ENCODE measurements at places on chromosomes 7 and 10.

- no peak for DNase-seq
Observed at GRCh38 chr10:74681917-74682627, 144.3 kb upstream of the KAT6B start.

DNA sequence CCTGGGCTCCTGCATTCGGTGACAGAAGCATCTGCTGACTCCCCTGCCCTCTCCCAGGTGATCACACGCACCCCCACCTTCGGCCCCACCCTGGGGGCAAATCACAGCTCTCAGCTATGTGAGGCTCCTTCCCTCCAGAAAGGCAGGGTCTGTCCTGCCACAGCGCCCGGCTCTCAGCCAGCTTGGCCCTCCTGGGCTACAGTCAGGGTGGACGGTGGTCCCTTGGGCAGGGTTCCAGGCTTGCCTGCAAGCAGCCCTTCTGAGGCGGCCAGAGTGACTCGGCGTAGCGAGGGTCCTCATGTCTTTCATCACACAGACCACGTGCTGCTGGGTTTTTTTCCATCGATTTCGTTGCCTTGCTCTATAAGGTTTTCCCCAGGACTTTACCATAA, 53.6 kb upstream of the EBF3 start:
- no peak for DNase-seq

DNA sequence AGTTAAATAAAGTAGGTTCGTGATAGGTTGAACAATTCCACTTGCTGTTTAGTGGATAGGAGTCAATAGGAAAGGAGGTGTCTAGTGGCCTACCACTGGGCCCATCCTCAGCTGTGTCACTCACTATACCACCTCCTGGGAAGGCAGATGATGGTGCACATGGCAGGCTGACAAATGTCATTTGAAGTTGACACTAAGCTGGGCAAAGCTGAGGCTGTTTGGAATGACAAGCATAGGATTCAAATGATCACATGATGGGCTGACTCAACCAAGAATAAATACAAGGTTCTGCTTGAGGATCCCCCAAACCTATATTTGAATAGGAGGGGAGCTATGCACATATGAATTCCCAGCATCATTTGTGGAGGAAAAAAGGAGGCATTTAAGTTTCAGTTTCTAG, 489.8 kb downstream of the RPS24 start:
- DNase-seq = no peak

- DNase-seq = no peak
Observed at GRCh38 chr10:76444034-76444800, 1012.8 kb downstream of the LRMDA start.

- no peak for DNase-seq
Observed at GRCh38 chr7:112484671-112485167, 3.9 kb downstream of the LSMEM1 start.

- no peak for DNase-seq
Observed at GRCh38 chr10:88793712-88794299, 8.7 kb upstream of the LIPM start.

DNA sequence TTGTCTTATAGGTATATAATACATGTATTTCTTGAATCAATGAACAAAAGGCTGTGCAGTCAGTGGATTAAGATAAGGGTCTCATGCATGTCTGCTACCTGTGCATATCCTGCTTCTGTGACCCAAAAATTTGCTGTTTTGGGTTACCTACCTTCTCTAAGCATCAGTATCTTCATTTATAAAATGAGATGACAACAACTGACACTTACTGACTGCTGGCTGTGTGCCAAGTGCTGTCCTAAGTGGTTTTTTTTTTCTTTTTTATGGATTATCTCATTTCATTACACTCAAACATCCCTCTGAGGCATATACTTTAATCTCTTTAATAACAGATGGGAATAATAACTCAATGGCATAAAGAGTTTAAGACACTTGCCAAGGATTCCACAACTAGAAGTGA, 2.1 kb downstream of the PDK4 start:
- DNase-seq = peak; percentile 45

- no peak for DNase-seq
Observed at GRCh38 chr7:133445617-133446016, 192.7 kb downstream of the EXOC4 start.

GRCh38 chr10:104835422-104835821, 194.3 kb downstream of the SORCS3 start:
- no peak for DNase-seq

GRCh38 chr7:157418204-157419034, 81.6 kb downstream of the DNAJB6 start:
- DNase-seq = no peak

DNA sequence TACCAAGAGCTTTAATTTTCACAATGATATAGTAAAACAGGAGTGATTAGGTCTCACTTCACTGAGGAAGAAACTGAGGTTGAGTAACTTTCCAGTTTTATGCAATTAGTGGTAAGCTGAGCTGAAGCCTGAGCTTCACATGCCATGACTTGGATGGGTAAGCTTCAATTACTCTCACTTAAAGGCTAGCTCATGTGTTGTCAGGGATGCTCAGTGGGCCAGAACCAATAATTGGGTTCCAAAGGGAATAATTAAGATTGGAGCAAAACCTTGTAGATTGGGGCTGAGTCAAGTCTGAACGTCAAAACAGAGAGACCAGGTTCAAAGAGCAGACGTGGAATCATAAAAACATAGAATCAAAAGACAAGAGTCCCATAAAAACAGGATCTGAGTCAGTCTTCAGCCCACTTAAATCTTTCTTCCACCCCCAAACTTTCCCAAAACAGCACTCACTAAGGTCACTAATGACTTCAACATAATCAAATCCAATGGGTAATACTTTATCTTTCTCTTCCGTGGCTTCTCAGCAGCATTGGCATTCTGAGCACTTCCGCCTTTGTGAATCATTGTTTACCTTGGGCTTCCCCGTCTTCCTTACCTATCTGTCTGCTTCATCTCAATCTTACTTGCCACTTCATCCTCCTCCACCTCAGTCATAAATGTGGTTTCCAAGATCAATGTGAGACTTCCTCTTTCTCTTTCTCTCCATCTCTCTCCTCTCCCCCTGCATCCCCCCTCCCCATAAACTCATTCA, 23.0 kb upstream of the EGFR start:
- no peak for DNase-seq

GRCh38 chr10:14487488-14487883, 156.8 kb upstream of the FRMD4A start:
- DNase-seq = no peak

- no peak for DNase-seq
Observed at GRCh38 chr7:32244806-32245345, 174.7 kb upstream of the PDE1C start.

GRCh38 chr7:77482015-77482414, 55.1 kb upstream of the PTPN12 start:
- no peak for DNase-seq

GRCh38 chr7:47979145-47979831, at the start of gene HUS1:
HUS1 (minus strand) TSS chr7:47979615; CDS start chr7:47979519, 96 bp downstream.
- peak; percentile 96 for DNase-seq

- DNase-seq = no peak
Observed at GRCh38 chr7:157461573-157462418, 125.0 kb downstream of the DNAJB6 start.

DNA sequence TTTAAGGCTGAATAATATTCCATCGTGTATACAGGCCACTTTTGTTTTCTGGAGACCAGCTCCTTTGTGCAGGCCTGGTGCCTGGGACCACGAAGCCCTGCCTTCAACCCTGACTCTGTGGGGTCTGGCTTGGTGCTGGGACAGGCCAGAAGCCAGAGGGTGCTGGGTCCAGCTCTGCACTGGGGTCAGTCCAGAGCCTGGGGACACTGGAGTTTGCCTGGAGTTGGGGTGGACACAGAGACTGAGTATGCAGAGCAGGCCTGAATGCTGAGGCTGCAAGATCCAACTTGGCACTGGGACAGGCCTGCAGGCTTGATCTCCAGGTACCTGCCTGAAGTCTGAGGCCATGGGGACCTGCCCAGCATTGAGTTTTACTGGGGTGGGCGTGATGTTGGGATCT, 558.8 kb upstream of the CNTNAP2 start:
- DNase-seq = no peak

DNA sequence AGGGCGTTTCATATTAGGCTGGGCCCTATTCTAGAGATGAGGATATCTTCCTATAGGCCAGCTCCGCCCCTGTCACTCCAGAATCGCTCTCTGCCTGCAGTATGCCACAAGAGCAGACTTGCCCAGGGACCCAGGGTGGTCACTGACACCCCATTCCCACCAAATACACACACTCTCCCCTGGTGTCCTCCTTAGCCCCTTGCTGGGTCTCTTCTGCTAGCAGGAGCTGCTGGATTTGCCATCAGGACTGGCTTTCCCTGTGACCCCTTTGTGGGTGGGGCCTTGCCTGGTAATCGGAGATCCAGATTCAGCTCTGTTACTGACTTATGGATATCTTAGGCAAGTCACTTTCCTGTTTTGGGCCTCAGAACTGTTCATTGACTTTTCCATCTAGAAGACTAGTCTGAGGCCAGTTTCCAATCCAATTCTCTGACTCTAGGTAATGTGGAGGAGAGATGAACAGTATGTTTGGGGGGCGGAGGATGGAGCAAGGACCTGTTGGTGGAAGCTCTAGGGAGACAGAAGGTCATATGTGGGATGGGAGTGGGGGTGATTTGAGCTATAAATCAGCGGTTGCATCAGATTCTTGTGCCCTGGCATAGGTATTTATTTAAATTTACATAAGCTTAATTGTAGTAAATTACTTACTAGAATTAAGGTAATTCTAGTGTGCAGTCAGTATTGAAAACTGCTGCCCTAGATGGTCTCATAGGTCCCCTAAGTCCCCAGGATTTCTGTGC, 1.6 kb downstream of the TSPAN15 start:
- no peak for DNase-seq

DNA sequence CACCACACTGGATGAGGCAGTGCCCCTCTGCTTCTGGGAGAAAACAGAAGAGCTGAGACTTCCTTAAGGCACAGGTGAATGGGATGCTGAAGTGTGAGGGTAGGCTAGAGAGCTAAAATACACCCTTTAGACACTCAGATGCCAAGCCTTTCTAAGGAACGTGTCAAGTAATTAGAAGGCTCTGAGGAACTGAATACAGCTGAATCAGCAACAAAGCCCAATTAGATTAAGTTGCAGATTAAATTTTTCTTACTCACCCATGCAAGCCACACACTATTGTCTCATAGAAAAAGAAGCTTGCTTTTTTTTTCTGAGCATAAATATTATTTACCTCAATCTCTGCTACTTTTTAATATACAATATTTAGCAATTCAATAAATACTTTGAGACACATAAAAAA, 354.3 kb upstream of the NRG3 start:
- no peak for DNase-seq

- peak; percentile 20 for DNase-seq
Observed at GRCh38 chr10:79608505-79609375, 2.0 kb upstream of the SFTPA1 start.

- no peak for DNase-seq
Observed at GRCh38 chr7:24750441-24751055, 6.7 kb downstream of the GSDME start.

DNA sequence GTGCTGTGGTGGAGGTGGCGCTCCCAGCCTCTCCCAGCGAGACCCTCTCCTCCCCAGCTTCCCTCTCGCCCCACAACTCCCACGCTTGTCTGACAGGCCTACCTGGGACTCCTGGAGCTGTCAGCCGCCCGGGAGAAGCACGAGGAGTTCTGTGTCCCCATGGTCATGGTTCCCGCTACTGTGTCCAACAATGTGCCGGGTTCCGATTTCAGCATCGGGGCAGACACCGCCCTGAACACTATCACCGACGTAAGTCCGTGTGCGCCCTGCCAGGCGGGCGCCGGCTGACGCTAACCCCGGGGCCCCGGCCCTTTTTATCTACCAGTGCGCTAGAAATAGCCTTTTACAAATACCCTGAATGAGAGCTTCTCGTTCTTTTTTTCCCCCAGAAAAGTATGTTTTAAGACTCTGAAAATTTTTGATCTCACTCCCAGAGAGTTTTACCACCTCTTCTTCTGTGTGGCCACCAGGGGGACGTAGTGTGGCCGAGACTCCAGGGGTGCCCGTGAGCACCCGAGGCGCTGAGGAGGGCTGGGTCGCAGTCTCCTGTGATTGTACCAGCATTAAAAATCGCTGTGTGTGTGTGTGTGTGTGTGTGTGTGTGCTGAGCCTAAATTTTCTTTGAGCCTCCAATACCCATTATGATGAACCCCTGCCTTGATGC, 52.6 kb downstream of the PFKP start:
- DNase-seq = peak; percentile 24

DNA sequence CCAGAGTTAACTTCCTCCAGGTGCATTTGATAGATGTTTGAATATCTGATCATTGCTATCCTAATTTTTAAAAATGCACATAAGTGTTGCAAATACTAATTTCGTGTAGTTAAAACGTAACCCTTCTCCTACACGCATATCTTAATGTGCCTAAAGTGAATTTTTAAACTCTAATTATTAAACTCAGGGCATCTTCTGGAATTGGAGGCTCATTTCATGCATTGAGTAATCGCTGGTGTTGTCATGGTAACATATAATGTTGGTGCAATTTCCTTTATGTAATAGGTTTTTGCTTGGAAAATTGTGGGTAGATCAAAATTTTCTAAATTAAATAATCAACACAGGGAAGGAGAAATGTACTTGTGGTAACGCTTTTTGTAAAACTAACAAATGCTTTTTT, 56.2 kb downstream of the ARMC3 start:
- DNase-seq = no peak

GRCh38 chr10:70232155-70232858, 922 bp downstream of the PPA1 start:
- DNase-seq = peak; percentile 67

DNA sequence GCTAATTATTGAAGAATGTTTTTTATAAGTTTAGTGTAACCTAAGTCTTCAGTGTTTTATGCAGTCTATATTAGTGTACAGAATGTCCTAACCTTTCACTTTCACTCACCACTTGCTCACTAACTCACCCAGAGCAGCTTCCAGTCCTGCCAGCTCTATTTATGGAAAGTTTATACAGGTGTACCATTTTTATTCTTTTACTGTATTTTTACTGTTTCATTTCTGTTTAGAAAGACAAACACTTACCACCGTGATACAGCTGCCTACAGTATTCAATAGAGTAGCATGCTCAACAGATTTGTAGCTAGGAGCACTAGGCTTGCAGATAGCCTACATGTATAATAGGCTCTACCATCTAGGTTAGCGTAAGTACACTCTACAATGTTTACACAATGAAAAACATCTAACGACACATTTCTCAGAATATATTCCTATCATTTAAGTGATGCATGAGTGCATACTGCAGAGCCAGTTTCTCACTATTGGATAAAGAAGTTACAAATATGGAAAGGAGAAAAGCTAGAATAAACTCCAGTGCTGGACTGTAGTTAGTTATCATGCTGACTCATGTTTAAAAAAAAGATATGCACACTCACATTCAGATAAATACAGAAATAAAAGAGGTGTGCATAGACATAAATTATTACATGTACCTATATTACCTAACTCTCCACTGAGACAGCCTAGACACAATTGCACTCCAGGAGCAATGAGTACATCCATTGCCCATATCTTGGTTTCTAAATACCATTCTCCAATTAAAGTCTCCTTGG, 30.4 kb downstream of the STEAP1B start:
- DNase-seq = no peak

GRCh38 chr10:132449051-132449810, 52.2 kb downstream of the PWWP2B start:
- peak; percentile 42 for DNase-seq

GRCh38 chr7:134649226-134649775, 2.6 kb downstream of the BPGM start:
- DNase-seq = no peak

Measured in erythroblast (primary cell).